ENCODE measurements at places on chromosomes 6 and 20.

DNA sequence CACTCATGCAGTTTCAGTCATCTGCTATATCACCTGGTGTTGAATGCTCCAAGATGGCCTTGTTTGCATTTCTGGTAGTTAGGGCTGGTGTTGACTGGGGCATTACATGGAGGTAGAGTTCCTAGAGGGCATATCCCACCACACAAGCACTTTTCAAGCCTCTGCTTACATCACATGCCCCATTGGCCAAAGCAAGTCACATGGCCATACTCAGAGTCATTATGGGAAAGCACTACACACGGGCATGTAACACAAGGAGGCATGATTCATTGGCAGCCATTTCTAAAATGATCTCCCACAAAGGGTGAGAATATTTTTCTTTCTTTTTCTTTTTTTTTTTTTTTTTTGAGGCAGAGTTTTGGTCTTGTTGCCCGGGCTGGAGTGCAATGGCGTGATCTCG lies 73.2 kb downstream of the TRMT6 start:
- no peak for DNase-seq

- DNase-seq: no peak
These were observed 147.2 kb upstream of the EYA4 start for GRCh38 chr6:133093956-133094355.

DNA sequence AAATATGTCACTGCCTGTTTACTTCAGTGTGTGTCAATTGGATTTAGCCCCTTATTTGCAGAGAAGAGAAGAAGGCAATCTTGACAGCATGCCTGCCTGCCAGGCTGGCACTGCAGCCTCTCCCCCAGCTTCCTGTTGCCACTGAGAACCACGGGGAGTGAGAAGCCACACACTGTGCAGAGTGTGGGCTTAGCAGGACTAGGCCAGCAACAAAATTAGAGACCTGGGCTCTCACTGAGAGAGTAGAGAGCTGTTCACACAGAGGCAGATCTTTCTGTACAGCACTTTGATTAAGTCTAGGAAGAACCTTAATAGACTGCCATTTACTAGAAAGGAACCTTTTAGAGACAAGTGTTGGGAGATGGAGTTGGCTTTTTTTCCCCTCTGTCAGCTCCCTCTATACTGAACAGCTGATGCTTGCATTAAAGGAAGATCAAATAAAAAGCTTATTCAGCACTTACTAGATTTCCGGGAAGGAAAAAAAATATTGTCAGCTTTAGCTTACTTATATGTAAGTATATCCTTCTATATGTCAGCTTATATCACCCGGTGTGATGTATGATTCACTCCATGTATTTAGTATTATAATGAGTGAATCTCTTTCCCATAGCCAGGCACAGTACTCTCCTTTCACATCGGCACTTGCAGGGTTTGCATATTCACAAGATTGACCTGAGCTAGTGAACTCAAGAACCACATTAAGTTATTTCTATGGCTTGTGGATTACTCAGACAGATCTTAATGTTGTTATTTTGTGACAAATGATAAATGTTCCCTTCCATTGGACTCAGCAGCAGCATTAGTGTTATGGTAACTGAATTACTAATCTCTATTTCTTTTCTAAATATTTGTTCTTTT lies 851.0 kb upstream of the EPHA7 start:
- no peak for DNase-seq

- no peak for DNase-seq
These were observed 45.7 kb upstream of the RPS6KA2 start for GRCh38 chr6:166672624-166673206.

DNA sequence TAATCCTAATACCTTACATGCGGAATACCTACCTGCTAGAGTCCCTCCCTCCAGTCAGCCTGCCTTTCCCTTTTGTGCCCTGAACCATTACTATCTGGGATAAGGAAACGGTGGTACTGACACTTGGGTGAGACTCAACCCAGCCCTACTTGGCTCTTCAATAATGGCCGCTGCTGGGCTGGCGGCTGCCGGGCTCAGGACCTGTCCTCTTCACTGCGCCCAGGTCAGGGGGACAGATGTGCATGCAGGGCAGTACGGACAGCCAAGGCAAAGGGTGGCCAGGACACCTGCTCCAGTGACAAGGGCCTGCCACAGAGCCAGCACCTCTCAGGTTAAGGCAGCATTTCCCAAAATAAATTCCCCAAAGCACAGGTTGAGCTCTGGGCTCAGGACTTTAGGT lies 29.9 kb downstream of the UBE2V1 start:
- DNase-seq: no peak

- DNase-seq: no peak
These were observed 167.2 kb downstream of the TTLL2 start for GRCh38 chr6:167492100-167492449.

GRCh38 chr20:44231713-44232468 lies 15.2 kb upstream of the GDAP1L1 start:
- DNase-seq: no peak

DNA sequence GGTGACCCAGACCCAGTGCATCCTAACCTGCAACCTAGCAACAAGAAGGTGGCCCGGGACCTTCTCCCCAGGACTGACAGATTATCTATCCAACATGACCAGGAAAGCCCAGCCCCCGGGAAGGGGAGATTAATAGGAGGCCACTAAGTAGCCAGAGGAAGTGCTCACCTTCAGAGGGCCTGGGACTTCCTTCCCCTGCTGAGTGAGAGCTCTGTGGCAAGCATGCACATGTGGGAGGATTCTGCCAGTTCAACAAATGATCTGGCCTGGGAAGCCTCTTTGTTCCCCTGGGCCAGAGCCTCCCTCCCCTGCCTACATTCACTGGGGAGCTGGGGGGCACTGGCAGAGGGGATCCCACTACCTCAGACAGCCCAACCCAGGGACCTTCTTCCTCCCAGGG lies 39.6 kb downstream of the SHLD1 start:
- DNase-seq: no peak

DNA sequence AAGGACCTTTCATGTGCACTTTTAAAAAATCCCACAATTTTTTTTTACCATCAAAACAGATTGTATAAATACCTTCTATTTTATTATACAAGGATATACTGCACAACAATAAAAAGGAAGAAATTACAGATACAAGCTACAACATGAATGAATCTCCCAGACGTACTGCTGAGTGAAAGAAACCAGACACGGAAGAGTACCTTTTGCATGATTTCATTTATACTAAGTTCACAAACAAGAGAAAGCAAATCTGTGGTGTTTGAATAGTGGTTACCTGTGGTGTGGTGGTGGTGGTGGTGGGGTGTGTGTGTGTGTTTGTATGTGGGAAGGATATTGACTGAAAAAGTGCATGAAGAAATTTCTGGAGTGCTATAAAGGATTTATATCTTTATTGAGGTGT lies 6.8 kb upstream of the PLCB4 start:
- DNase-seq: no peak

GRCh38 chr20:20466341-20466879 lies 98.5 kb downstream of the INSM1 start:
- DNase-seq: no peak

GRCh38 chr6:37210313-37210968 lies 40.5 kb downstream of the PIM1 start:
- peak; percentile 73 for DNase-seq

- DNase-seq: no peak
These were observed 364.3 kb upstream of the MAN1A1 start for GRCh38 chr6:119713903-119714302.

DNA sequence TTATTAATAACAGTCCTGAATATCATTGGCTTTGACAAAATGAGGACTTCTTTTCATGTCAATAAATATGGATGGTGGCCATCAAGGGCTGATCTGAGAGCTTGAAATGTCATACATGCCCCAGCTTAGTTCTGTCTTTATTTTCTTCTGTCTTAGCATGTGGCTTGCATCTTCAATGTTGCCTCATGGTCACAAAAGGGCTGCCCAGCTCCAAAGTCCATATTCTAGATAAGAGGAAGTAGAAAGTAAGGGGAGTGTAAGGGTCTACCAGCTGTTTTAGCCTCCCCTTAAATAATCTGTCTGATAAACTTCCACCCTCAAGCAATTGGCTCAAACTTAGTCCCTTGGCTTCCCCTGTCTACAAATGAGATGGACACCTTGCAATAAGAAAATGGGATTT lies 14.2 kb downstream of the BTN2A1 start:
- no peak for DNase-seq

- no peak for DNase-seq
These were observed 38.0 kb upstream of the TASP1 start for GRCh38 chr20:13676682-13677081.

- DNase-seq: no peak
These were observed 4.2 kb downstream of the SCML4 start for GRCh38 chr6:107819964-107820337.

DNA sequence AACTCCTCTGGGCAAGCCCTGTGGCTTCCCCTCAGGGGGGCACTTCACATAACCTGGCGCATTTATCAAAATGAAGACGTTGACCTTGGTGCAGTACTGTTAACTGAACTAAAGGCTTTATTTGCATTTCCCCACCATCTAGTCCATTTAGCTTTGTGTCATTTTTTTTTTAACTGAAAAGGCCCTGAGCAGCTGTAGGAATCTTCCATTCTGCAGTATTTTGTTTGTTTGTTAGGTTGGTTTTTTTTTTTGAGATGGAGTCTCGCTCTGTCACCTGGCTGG lies 10.7 kb downstream of the TMEM181 start:
- no peak for DNase-seq

DNA sequence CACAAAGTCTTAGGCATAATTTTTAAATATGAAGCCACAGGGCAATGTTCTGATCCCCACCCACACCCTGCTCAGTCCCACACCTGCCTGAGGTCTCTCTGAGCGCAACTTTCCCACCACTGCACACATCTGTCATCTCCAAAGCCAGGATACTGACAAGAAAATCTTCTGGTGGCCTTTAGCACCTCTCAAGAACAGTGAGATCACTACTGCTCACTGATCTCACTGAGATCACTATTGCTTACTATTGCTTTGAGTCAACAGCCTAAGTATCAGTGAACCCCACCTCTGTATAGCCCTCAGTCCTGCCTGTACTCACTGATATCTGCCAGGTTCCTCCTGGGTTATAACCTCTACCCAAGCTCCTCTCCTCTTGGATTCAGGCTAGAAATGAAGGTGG lies 6.4 kb downstream of the TNFRSF21 start:
- no peak for DNase-seq

GRCh38 chr6:162385980-162386379 lies 341.6 kb downstream of the PRKN start:
- no peak for DNase-seq

GRCh38 chr6:144331491-144331969 lies 46.4 kb downstream of the UTRN start:
- DNase-seq: no peak

GRCh38 chr6:63394656-63395308 lies 75.0 kb upstream of the LGSN start:
- DNase-seq: no peak

Measured in stimulated activated CD4-positive, alpha-beta T cell treated with anti-CD3 and anti-CD28 coated beads, Interleukin-2, amount 100 ng/mL, for 4 hours (primary cell).